ENCODE measurements at places on chromosomes 2 and 18.

GRCh38 chr2:20648831-20649230 is 2.1 kb downstream of the HS1BP3 start:
- H3K36me3 ChIP-seq = no peaks in the 10 kb centered on the region
- H3K27ac ChIP-seq = no peak overlapping the region
- H3K4me1 ChIP-seq = no peaks in the 10 kb centered on the region
- no peak for DNase-seq
- no peaks in the 10 kb centered on the region for H3K27me3 ChIP-seq

DNA sequence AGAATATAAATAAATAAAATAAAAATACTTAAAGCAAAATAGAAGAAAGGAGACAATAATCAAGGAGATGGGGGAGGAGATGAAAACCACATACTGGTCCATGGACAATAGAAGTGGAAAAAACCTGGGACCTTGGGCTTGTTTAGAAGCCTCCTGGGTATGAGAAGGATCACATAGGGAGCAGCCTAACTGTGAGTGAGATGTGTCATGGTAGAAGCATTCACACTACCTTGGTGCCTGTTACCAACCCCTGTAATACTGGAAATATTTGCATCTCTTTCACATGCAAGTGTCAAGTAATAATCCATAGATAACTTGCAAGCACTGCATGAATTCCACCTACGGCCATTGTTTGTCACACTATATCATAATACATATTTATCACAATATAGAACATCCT is 23.2 kb upstream of the RNF103 start:
- H3K27ac ChIP-seq = no peak overlapping the region
- peak; percentile 28 for DNase-seq
- H3K4me1 ChIP-seq = no peaks in the 10 kb centered on the region
- H3K27me3 ChIP-seq = peaks cover 3% of the 10 kb centered on the region
- H3K4me3 ChIP-seq = no peak overlapping the region

- H3K4me3 ChIP-seq = no peak overlapping the region
- no peaks in the 10 kb centered on the region for H3K27me3 ChIP-seq
- H3K4me1 ChIP-seq = no peaks in the 10 kb centered on the region
- H3K27ac ChIP-seq = no peak overlapping the region
Observed at GRCh38 chr2:180359522-180360282, 352.6 kb upstream of the CWC22 start.

- H3K36me3 ChIP-seq = no peaks in the 10 kb centered on the region
- H3K4me3 ChIP-seq = no peak overlapping the region
- H3K27ac ChIP-seq = no peak overlapping the region
- H3K27me3 ChIP-seq = no peaks in the 10 kb centered on the region
- H3K4me1 ChIP-seq = peaks cover 16% of the 10 kb centered on the region
Observed at GRCh38 chr2:200086911-200087310, 131.5 kb downstream of the MAIP1 start.
